ENCODE measurements at places on chromosomes 7 and 10.

DNA sequence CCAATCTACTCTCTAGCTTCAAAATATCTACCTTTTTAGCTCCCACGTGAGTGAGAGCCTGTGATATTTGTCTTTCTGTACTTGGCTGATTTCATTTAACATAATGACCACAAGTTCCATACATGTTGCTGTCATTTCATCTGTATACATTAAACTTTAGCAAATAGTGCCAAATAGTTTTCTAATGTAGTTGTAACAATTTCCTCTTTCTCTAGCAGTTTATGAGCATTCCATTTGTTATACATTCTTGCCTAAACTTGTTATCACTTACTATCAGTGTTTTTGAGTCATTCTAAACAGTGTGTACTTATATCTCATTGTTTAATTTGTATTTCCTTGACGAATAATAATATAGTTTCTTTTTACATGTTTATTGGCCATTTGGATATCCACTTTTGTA lies 77.2 kb downstream of the NEUROD6 start:
- DNase-seq: no peak

- no peak for DNase-seq
Observed at GRCh38 chr10:70302292-70302691, 18.5 kb upstream of the NPFFR1 start.

DNA sequence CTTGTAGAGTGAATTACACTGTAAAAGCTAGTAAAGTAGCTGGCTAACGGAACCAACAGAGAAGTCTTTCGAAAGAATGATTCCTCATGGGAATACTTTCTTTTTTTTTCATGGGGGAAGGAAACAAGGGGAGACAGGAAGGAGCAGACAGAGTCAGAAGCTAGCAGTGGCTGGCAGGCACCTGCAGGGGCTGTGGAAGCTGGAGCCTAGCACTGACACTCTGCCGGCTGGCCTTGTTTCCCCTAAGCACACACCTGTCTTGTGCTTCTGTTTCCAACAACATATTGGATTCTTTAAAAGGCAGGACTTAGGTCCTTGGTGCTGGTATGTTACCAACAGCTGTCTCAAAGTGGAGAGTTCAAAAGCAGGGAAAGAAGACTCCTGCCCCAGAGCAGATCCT lies 24.7 kb downstream of the NOD1 start:
- no peak for DNase-seq

DNA sequence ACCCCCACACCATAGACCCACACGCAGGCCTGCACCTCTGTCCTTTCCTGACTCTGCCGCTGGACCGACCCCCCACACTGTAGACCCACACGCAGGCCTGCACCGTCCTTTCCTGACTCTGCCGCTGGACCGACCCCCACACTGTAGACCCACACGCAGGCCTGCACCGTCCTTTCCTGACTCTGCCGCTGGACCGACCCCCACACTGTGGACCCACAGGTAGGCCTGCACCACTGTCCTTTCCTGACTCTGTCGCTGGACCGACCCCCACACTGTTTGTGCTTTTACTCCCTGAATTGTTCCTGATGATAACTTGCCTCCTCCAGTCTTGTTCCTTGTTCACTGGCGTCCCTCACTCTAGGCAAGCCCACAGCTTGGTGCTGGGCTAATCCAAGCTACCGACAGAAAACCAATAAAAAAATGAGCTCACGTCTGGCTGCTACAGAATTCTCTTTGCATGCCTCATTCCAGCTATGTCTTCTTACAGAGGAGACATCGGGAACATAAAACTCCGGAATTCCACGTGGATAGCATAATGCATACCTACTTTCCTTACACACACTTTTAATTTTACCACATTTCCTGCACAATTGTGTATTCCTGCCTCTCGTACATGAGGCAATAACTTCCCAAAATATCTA lies 494.3 kb downstream of the PTPRN2 start:
- no peak for DNase-seq

DNA sequence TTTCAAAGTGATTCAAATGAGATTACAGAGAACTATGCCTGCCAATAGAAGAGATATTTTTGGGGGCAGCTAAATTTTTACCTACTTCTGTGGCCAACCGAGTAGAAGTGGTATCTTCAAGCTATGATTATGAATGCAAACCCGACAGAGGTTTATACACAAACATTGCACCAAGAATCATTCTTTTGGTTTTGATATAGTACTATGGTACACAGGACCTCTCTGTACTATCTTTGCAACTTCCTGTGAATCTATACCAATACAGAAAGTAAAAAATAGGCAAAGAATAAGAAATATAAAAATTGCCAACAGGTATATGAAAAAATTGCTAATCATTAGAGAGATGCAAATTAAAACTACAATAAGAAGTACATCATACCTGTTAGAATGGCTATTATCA lies 103.2 kb upstream of the VIPR2 start:
- no peak for DNase-seq
